Activated gamma-delta T cell treated with Interleukin-2 at 50 U/mL for 16 hours (primary cell): ENCODE measurements at places on chromosomes 11 and 22.

- no peak for DNase-seq
Observed at GRCh38 chr11:35995681-35996271, 51.9 kb downstream of the LDLRAD3 start.

DNA sequence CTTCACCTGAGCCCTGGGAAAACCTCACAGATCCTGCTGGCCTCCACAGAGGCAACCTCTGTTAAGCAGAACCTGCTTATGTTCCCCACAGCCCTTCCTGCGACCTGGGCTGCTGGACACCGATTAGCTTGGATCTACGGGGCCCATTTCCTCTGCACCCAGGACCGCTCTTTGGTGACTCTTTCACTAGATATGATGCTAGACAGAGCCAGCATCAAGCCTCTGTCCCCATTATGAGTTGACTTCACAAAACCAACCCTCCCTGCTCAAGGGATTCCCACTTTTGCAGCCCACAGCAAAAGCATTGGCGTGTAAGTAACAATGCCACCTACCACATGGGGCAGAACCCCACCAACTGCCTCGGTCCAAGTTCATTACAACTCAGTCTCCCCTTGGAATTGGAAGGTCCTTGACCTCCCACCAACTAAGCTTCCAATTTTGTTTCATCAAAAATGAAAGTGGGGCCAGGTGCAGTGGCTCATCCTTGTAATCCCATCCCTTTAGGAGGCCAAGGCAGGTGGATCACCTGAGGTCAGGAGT is 15.2 kb upstream of the TMPRSS4 start:
- DNase-seq, result no peak

- no peak for DNase-seq
Observed at GRCh38 chr22:50376085-50376651, 33.0 kb downstream of the PPP6R2 start.

GRCh38 chr11:61854966-61855714 is 27.0 kb downstream of the FADS2 start:
- no peak for DNase-seq

GRCh38 chr11:36437413-36437812 is 72.7 kb downstream of the TRAF6 start:
- no peak for DNase-seq

- DNase-seq, result no peak
Observed at GRCh38 chr11:2507945-2508749, 63.3 kb downstream of the KCNQ1 start.

- DNase-seq, result no peak
Observed at GRCh38 chr11:41116970-41117369, 342.5 kb downstream of the LRRC4C start.

DNA sequence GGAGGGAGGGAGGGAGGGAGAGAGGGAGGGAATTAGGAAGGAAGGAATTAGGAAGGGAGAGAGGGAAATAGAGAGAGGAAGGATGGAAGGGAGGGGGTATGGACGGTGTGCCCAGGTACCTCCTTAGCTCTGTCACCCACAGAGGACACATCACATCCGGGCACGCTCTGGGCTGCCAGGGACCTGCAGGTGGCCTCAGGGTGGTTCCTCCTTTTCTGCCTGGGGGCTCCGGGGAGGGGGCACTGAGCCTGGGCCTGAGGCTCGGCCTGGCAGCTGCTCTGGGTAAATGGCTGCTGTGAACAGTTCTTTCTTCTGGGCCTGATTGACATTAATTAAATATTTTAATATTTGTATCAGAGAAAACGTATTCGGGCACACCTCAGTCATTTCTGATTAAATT is 733.5 kb downstream of the BRD1 start:
- DNase-seq, result no peak

GRCh38 chr11:64771861-64772260 is 6.5 kb downstream of the SF1 start:
- DNase-seq, result no peak

DNA sequence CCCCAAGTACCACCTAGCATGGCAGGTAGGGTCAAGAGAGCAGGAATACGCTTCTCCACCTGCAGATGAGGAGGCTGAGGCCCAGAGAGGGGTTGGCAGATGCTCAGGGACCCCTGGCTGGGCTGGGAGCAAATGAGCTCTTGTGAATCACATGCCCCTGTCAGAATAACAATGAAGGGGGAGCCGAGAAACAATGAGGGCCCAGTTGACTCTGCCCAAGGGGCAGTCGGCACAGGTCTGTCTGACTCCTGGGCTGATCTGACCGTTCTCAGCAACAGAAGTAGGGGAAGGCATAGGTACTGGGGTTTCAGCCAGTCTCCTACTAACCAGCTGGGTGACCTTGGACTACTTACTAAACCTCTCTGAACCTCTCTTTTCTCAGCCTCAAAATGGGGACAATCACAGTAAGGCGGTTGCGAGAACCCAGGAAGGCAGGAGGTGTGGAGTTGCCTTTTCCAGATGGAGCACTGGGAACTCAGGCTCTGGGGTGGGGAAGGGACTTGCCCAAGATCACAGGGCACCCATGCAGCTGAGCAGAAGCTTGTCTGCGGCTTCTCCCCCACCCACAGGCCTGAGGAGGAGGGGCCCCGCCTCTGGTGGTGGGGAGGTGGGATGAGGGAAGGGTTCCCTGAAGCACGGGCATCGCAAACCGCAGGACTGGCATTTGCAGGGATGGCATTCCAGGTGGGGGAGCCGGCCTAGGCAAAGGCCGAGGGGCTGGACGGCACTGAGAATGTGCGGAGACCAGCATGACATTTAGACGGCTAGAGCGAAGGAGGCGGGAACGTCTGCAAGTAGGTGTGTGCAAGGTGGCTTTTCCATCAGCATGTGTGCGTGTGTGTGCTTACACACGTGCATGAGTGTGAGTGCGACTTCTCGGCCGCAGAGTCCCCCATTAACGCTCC is 163.0 kb downstream of the MN1 start:
- no peak for DNase-seq

GRCh38 chr11:84673753-84674152 is 953.4 kb downstream of the DLG2 start:
- DNase-seq, result no peak

DNA sequence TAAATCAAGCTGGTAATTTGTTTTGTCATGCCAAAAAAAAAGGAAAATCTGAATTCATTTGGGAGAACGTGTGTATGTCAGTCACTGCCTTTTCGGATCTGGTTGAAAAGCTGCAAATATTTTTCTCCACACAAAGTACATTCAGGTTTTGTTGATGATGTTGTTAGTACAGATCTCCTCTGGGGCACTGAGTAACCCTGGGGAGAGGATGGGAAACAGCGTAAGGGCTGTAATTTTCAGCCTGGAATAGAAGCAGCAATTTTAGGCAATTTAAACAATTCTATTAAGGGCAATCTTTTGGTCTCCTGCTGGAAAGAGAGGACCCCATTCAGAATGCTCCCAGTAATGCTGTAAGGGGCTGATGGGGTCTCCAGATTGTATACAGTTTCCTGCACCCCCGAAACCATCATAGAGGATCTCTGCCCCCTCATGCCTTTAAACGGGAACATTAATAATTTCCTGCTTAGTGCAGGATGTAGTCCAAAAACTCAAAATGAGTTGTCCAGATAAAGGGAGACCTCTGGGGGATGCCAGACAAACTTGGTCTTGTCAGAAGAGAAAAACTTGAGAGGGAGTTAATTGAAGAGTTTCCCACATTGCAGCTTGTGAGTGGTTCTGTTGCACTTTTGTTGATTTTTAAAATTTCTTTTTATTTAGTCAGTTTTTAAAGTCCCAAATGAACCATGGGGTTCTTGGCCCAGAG is 132.3 kb downstream of the COMMD9 start:
- no peak for DNase-seq

DNA sequence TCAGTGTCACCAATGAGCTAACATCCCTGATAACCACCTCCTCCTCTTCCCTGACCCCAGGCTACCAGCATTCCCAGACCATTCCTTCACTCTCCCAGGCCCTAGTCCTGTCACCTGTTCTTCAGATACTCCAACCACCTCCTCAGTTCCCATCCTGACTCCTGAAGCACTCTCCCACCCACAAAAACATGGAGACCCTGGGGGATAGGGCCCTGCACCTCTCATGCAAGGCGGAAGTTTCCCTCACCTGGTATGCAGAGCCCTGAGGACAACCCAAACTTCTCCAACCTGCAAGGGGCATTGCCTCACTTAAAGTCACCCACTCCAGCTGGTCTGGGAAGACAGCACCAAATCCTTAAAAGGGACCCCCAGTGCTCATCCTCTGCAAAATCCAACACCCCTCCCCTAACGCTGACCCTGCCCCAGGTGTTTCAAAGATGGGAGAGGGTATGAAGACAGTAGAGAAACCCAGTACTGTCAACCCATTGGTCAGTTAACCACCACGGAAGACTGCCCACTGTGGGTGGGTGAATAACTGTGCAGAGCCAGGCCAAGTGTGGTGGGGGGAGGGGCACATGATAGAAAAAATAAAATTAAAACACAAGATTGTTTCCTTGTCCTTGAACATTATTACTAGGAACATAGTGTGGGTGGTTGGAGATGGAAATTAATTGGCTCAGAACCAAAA is 1.4 kb downstream of the TNKS1BP1 start:
- DNase-seq, result no peak

GRCh38 chr11:66219846-66220565 is 48.4 kb upstream of the RAB1B start:
- DNase-seq, result no peak

- no peak for DNase-seq
Observed at GRCh38 chr11:57131080-57131790, 50.5 kb upstream of the LRRC55 start.

- peak; percentile 86 for DNase-seq
Observed at GRCh38 chr11:65856689-65857499, 1.1 kb downstream of the CFL1 start.

GRCh38 chr11:9688716-9689511 is 25.0 kb downstream of the SWAP70 start:
- no peak for DNase-seq

DNA sequence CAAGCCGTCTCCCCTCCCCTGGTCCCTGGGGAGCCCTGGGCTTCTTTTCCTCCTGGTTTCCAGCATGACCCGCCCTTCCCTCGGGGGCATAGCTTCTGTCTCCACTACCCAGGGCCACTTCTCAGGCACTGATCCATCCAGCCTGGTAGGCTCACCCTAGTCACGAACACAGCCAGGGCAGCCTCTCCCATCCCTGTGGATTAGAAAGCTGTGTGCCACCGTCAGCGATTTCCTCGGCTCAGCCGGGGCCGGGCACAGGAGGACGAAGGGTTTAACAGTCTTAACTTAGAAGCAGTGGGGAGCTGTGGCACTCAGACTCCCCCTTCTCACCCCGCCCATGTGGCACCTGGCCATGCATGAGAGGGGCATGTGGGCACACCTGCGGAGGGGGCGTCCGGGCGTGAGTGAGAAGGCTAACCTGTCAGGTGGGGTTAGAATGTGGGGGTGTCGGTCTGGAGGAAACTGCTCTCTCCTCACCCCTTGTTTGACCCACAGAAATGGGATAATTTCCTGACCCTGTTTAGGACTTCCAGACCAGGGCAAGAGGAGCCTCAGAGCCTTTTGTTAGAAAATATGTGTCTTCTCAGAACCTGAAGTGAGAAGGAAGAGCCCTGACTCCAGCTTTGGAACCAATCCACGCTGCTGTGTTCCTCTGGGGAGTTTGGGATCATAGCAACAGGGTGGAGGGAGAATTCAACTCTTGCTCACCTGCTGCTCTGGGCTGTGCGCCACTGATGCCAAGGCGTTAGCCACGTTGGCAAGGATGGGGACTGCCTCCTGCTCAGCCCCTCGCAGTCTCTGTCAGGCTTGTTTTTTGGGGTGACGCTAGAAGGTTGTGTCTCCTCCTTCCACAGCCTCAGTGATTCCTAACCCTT is 14.6 kb downstream of the GLB1L2 start:
- no peak for DNase-seq

- no peak for DNase-seq
Observed at GRCh38 chr11:33848717-33849390, 43.0 kb downstream of the LMO2 start.

DNA sequence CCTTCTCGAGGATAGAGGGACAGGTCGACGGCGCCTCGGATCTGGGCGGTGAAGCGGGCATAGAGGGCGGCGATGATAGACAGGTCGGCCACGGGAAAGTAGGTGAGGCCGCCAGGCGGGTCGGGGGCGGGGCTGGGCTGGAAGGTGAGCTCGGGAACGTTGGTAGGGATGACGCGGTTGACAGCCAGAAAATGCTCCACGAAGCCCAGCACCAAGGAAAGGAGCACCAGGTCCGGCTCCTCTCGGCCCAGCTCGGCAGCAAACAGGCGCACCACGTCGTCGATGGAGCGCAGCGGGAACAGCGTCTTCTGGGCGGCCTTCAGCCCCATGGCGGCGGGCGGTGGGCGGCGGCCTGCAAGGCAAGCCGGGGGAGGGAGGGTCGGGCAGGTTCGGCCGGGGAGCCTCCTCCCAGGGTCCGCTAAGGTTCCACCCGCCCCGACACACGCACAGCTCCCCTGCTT is 540 bp downstream of the MEN1 start:
- no peak for DNase-seq

GRCh38 chr22:47357086-47357485 is 594.6 kb downstream of the TBC1D22A start:
- DNase-seq, result no peak

GRCh38 chr11:14622223-14622954 is 21.2 kb upstream of the PDE3B start:
- DNase-seq, result no peak

DNA sequence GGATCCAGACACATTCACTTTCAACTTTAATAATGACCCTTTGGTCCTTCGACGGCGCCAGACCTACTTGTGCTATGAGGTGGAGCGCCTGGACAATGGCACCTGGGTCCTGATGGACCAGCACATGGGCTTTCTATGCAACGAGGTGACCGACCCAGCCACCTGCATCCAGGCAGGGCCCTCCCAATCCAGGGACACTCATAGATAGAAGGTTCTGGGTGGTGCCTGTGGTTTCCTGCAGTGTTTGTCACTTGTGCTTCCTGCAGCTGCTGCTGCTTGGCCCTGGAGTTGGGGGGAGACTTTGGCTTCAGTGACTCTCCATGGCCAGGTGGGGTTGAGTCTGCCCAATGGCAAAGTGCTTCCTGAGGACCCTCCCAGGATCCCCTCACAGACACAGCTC is 7.3 kb downstream of the APOBEC3B start:
- DNase-seq, result peak; percentile 19

DNA sequence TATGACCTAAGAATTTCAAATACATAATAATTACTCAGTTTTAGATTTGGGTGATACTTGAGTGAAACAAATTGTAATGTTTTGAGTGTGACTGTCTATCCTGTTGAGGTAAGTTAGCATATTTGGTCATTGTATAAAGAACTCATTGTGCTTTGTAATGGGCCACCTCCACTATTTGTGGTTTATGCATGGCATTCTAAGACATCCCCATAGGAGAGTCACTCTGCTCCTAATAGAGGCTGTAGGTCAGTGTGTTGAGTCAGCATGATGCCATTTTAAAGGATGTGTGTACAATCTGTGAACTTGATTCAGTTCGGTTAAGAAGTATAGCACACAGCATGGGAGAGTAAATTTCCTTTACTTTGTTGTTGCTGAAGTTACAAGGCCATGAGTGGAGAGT is 1112.4 kb downstream of the JRKL start:
- DNase-seq, result no peak

DNA sequence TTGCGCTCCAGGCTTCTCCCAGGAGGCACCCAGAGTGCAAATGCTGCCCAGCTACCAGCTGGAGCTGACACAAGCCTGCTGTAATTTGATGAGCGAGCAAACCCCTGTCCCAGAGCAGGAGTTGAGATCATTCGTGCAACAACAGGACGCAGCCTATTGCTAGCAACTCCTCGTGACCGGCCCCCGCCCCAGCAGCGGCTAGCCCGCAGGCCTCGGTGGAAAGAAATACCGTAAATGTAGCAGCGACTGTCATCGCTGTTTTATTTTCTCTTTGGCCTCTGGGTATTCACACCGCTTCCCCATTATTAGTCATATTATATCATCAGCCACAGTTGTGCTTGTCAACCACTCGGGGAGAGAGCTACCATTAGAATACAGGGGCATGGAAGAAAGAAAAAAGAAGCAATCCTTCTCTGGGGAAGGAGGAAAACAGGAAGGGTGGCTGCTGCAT is 59.2 kb upstream of the ATXN10 start:
- DNase-seq, result no peak
